Activated T-cell treated with anti-CD3 and anti-CD28 coated beads for 48 hours (primary cell): ENCODE measurements at places on chromosomes 3 and 15.

DNA sequence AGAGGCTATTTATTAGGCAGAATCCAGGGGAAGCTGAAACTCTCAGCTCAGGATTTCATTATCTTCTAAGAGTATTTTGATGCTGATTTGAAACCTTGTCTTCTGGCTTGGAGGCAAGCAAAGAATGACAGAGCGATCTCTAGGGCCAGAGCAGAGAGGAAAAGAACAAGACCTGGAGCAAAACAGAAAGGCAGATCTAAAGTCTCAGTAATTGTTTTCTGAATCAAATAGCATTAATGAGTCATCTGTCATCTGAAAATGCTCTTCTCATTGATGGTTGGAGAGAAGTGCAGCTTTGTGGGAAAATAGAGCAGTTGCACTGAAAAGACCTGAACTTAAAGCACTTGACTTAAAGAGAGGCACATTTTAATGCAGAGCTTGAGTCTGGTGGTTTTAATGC is 385.9 kb downstream of the RAP2B start:
- DNase-seq: no peak

- DNase-seq: no peak
Observed at GRCh38 chr3:158111861-158112260, 2.0 kb downstream of the RSRC1 start.

- DNase-seq: no peak
Observed at GRCh38 chr3:60610441-60611112, 640.7 kb downstream of the FHIT start.

GRCh38 chr15:48550822-48551525 is 94.5 kb downstream of the FBN1 start:
- no peak for DNase-seq

DNA sequence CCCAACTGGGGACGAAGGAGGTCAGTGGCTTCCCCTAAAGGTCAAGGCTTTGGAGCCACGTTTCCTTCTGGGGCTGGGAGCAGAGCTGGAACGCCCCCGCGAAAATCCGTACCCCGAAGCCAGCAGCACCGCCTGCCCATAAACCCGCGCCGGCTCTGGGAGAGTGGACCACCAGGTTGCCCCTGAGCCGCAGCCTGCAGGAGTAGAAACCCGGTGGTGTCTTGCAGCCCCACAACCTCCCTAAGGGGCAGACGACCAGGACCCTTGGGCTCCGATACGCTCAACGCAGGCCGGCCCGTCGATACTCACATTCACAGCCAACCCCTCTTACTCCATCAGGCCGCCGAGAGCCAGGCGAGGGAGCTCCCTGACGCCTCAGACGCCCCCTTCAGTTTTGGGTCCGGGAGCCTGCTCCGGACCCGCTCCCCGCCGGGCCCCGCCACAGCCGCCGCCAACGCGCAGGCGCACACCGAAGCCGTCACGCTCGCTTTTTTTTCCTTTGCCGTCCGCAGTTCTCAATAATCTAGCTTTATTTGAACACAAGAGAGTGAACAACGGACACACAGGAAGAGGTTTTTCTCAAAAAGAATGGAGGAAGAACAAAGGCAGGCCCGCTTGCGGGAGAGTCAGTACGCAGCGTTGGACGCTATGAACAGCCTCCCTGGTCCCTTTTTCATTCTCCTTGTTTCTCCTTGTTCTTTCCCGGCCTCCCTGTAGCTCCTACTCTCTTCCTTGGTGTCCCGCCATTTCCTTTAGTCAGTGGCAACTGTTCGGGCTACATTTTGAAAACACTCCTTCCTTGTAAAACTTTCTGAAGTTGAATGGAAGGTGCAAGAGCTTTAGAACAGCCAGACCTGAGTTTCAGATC is at the start of gene ZNF106:
TSS of gene ZNF106 (minus strand) at position 471 of the 868 bp plus-strand sequence. CDS start 18,852 bp downstream, outside the sequence.
- peak; percentile 84 for DNase-seq

GRCh38 chr15:79541196-79541595 is 109.1 kb downstream of the MINAR1 start:
- no peak for DNase-seq

GRCh38 chr3:111846039-111846438 is 13.0 kb upstream of the PHLDB2 start:
- no peak for DNase-seq

GRCh38 chr3:8767256-8767666 is 2.2 kb downstream of the OXTR start:
- DNase-seq: no peak

- DNase-seq: peak; percentile 38
Observed at GRCh38 chr15:52567871-52568600, 794 bp downstream of the ARPP19 start.

DNA sequence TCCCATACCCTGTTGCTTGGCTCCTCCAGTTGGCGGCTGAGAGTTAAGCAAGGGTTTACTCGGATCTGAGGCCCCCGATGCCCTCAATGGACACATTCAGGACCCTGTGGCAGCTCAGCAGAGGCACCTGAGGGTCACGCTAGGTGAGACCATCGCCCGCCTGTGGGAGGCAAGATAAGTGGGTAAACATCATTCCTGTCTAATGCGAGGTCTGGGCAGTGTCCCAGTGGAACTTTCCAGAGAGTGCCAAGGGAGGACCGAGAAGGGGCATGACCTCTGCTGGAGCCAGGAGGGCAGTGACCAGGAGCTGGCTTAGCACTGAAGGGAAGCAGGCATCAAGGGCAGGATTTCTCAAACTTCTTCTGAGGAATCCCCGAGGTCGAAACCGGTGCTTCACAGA is 65.4 kb upstream of the SEC61A1 start:
- no peak for DNase-seq

GRCh38 chr3:108202834-108203233 is 19.4 kb downstream of the IFT57 start:
- DNase-seq: no peak

GRCh38 chr3:134640872-134641470 is 9.9 kb downstream of the KY start:
- no peak for DNase-seq

DNA sequence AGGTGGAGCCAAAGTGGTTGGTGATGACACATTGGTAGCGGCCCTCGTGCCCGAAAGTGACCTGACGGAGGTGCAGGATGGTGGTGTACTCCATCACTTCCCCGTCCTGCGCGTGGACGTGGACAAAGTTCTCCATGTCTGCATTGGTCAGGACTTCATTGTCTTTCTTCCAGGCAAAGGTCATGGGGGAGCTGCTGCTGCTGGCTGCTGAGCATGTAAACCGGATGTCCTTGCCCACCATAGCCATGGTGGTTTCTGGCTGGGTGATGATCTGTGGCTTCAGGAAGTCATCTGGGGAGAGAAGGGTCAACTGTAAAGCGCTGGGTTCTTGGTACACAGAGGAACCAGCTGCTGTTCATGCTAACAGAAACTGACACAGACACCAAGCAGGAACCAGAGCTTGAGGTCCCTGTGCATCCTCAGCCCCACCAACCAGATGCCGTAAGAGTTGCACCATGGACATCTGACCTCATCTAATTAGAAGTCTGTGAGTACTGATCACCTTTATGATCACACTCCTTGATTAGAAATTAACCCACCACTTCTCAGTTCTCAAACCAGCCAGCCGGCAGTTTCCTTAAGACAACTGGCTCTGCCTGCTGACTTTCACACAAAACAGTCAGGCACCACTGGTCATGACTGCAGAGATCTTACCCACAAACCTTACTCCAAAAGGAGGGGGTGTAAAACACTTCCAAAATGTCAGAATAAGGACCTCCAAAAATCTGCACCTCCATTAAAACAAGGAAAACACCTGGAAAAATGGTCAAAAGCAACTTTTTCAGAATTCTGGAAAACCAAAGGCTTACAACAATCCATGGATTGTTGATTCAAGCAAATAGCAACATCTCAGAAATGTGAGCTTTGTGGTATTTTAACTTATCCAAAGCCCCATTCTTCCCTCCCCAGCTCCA is 114.6 kb downstream of the LRIG1 start:
- DNase-seq: no peak

- no peak for DNase-seq
Observed at GRCh38 chr3:99697250-99697649, 58.9 kb downstream of the COL8A1 start.

- no peak for DNase-seq
Observed at GRCh38 chr15:55715355-55716076, 27.4 kb downstream of the PRTG start.

GRCh38 chr15:64209680-64210334 is 47.0 kb upstream of the PPIB start:
- DNase-seq: no peak

- no peak for DNase-seq
Observed at GRCh38 chr3:143349455-143349854, 229.9 kb downstream of the CHST2 start.

DNA sequence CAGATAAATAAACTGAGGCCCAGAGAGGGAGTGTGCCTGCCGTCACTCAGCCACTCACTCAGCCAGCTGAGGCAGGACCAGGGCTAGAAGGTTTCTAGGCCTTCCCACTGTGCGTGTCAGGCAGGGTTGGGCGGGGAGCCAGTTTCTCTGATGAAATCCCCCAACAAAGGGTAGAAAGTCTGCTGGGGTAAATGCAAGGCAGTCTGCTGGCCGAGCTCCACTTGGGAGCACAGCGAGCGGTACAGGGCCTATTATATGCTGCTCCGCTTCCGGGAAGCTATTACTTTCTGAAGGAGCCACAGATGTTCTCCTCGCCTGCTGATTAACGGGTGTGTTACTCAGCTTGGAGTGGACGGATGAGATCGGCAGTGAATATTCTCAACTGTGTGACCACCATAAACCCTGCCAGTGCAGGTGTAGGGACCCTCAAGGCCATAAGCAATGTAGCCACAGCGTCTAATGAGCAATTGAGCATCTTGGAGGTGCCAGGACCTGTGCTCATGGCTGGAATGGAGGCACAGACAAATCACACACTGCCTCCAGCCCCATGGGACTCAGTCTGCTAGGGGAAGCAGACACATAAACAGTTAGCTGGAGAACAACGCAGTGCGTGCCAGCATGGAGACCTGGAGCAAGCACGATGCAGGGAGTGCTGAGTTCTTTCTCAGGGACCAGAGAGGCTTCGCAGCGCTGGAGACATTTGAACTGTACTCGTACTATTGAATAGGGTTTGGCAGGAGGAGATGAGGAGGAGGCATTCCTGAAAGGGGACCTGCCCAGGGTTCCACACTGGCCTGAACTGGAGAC is 42.1 kb downstream of the CORO2B start:
- DNase-seq: no peak

DNA sequence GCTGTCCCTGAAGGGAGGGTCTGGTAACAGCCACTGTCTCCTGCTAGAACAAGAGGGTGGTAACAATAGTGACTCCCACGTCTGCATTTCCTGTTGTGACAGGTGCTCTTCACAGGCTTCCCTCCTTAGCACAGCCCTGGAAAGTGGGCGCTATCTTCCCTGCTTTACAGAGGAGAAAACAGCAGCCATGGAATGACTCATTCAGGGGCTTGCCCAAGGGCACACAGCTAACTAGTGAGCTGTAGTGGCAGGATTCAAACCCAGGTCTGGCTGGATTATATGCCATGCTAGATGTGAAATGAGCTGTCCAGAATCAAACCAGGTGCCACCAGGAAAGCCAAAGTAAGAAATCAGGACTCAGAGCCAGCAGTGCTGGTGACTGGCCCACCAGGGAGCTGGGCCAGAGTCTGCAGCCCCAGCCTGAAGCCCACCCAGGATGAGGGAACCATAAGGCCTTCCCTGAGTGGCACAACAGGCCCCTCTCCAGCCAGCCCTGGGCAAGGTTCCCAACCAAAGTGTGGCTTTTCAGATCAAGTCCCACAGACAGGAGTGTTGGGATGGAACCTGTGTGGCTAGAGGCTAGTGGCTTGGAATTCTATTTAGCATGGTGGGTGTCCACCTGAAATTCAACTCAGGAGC is 102.4 kb downstream of the ETFA start:
- no peak for DNase-seq

- DNase-seq: no peak
Observed at GRCh38 chr3:12890610-12891390, 49.4 kb upstream of the RPL32 start.

- DNase-seq: no peak
Observed at GRCh38 chr3:130661140-130661891, 85.3 kb downstream of the PIK3R4 start.

- DNase-seq: no peak
Observed at GRCh38 chr3:170429050-170429449, 10.4 kb downstream of the CLDN11 start.

DNA sequence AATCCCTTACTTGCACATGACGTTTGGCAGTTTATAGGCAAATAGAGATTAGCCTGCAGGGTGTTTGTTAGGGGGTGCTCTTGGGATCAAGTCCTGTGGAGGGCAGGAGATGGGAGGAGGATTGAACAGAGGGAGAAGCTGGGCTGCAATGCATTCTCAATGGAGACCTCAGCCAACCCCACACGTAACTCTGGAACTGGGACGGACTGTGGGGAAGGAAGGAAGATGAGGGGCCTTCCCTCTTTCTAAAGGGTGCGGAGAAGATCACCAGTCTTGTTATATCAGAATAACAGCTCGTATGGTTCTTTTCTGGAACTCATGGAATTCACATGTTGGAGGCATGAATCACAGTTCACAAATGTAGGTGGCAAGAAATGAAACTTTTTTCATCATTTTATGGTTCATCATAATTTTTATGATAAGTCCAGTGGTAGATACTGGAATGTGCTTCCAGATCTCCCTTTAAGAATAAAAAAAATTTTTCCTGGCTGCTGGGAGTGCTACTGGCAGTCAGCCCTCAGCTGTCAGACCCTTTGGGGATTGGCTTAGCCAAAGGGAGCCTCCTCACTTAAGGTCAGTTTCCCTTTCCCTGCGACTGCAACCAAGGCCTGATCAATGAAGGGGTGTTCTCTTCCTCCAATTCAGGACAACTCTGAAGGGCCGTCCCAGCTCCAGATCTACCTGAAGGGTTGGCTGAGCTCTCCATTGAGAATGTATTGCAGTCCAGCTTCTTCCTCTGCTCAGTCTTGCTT is 20.5 kb upstream of the LYZL4 start:
- no peak for DNase-seq

DNA sequence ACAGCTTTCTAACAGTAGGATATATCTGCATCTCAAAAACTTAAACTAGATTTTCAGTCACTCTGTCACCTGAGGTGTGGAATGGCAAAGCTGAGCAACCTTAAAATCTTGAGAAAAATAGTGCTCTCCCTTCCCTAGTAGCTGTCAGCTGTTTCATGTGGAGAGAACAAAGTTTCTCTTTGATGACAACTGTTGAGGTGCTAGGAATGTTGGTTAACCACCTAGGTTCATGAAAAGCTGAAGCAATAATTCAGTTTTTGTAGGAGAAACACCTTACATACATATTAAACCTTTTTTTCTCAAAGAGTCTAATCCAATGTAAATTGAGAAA is 40.8 kb downstream of the TCF12 start:
- no peak for DNase-seq

- no peak for DNase-seq
Observed at GRCh38 chr15:51004103-51004551, 90.6 kb downstream of the TNFAIP8L3 start.

DNA sequence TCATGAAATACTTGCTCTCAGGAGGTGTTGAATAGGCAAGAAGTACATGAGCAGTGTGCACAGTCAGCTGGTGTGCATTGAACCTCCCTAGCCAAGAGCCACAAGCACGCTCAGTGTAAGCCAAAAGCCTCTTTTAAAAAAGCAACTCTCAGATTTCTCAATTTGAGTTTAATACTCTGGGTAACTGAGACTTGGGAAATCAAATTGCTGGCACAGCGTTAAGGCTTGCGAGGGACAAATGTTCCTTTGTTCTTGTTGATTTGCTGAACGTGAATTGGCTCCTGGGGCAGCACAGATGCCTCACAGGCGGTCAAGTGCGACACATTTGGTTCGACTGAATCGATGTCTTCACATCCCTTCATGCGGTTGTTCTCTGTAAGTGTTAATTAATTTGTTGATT is at the start of gene FAM240A:
TSS of gene FAM240A (plus strand) at position 202 of the 400 bp plus-strand sequence. CDS start at position 361, 159 bp downstream.
- DNase-seq: no peak
